CD14-positive monocyte (primary cell): ENCODE measurements at places on chromosomes 13 and 19.

GRCh38 chr19:41871573-41872383, 5.3 kb upstream of the CD79A start:
- peak; percentile 58 for DNase-seq

DNA sequence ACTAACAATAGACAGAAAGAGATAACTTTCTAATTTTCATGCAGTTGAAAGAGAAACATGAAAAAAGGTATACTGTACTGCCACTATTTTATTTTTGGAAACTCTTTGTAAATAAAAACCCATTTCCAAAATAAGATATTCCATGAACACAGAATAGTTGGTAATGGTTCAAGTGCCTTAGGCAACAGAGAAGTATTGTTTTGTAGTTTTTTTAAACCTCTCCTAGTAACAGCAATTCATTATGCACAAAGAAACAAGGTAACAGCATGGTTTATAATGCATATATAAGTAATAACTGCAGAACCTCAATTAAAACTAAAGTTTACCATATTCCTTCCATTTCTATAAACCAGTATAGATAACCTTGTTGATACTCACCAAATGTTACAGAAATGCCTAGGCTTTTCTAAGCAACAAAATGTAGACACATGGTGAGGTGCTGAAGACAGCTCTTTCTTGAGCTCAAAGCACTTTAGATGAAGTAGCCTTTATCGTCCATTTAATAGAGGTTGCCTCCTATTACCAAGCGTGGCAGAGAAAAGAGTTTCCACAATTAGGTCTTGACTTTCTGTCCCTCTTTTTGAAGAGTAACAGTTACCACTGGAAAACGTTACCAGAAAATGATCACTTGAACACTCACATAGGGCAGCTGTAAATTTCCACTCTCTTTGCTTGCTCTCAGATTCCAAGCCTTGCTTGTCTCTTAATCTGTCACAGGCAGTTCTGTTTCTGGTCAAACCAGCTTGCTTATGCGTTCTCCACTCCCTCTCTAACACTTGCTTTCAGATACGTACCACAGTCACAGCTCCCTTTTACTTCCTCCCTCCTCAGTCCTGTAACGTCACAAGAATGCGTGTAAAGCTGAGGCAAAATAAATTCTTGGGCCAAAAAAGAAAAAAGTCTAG, 42.9 kb downstream of the CAB39L start:
- DNase-seq: peak; percentile 19

DNA sequence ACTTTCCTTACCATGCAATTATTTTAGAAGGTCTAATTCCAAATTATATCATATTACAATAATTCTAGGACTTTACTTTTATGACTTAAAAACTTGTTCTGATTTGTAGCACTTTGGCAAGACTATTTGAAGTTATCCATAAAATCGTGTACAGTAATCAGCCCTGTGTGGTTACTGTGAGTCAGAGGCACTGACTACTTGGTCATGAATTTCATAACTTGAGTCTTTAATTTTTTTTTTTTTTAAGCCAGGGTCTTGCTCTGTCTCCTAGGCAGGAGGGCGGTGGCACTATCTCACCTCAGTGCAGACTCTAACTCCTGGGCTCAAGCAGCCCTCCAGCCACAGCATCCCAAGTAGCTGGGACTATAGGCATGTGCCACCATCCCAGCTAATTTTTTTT, 1319.2 kb upstream of the SLC10A2 start:
- no peak for DNase-seq

- no peak for DNase-seq
These were observed 5.9 kb upstream of the MATK start for GRCh38 chr19:3792114-3792513.

DNA sequence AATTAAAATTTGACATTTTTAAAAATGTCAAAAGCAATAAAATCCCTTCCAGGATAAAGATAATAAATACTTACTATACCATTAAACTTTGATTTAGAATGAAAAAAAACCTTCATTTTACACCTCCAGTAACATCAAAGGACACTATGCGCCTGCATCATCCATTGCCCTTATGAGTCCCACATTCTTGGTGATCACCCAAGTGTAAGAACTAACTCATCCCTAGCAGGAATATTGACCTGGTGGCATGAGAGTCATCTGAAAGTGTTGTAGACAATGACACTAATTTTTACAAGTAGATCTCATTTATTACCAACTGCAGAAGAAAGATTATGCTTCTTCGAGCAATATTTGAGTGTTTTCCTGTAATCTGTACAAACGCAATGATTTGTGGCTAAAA, 1128.9 kb downstream of the EFNB2 start:
- DNase-seq: no peak

- DNase-seq: no peak
These were observed 1.2 kb downstream of the KLF2 start for GRCh38 chr19:16325641-16326400.

GRCh38 chr19:19059018-19059836, 4.6 kb upstream of the SLC25A42 start:
- DNase-seq: no peak
